NCI-H1092 treated with DMSO at 0.1 percent for 48 hours (cell line): ENCODE measurements at places on chromosomes 4 and X.

DNA sequence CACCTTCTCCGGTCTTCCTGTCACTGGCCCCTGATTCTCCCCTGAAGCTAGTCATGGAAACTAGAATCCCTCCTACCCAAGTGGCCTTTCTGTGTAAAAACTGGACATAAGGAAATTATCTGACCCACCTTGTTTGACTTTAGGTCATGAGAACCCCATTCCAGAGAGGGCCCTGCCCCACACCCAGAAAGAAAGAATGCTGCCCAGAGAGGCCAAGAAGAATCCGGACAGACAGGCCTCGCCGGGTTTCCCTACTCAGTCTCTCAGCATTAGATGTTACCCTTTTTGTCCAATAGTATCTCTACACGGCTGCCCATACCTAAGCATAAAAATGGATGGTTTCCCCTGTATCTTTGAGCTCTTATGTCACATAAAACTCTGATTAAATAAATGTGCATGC, 83.3 kb upstream of the HELT start:
- DNase-seq, result no peak

- no peak for DNase-seq
Observed at GRCh38 chr4:122341886-122342285, 36.9 kb upstream of the ADAD1 start.

DNA sequence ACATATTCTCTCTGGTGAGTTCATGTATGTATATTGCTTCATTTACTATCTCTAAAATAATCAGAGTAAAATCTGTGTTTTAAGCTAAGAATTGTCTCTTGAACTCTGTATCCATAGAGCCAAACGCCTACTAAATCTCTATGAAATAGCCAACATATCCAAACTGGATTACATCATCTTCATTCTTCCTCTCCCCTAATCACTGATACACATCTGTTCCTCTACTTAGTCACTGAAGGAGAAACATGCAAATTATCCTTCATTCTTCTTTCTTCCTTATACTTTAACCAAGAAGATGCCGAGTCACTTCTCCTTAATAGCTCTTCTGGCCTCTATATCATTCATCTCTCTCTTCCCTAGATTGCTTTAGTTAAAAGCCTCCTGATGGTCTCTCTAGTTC, 630.4 kb upstream of the FTHL17 start:
- DNase-seq, result no peak

GRCh38 chr4:81197864-81198524, 17.0 kb downstream of the PRKG2 start:
- peak; percentile 54 for DNase-seq

GRCh38 chr4:15990570-15991285, 27.8 kb upstream of the FGFBP2 start:
- no peak for DNase-seq

- no peak for DNase-seq
Observed at GRCh38 chrX:27680726-27681125, 90.6 kb downstream of the DCAF8L2 start.

GRCh38 chr4:40283968-40284367, 51.2 kb upstream of the CHRNA9 start:
- DNase-seq, result no peak

GRCh38 chr4:165740911-165741310, 132.1 kb upstream of the TLL1 start:
- DNase-seq, result no peak

DNA sequence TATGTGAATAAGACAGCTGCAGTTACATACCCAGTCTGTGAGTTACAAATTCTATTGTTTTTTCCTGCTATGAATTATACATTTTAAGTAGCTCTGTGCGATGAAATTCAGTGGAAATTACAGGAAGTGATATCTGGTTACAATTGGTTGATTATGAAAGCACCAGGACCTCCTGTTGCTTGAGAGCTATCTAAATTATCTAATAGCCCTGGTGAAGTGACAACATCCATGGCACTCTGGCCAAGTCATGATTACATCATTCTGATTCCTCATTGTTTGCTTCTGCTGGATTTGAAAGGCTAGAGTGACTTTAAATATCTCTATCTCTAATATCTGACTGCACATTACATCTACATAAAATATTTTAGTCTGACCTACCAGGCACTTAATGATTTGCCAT, 515.0 kb downstream of the CFAP47 start:
- no peak for DNase-seq

DNA sequence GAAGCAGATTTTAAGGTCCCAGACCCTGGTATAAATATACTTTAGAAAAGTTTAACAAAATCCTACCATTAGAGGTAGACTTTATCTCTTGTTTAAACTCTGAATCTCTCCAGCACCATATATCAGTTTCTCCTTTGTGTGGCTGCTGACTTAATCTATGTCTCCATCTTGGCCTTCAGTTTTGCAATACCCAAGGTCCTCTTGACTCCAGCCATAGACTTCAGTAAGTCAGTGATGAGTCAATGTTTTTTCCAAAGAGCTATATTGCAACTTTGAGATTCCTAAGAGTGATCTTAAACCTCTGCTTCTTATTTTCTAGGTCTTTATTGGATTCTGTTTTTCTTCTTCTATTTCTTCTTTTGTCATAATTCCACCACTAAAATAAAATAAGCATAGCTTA, 50.8 kb upstream of the ADGRL3 start:
- DNase-seq, result no peak

DNA sequence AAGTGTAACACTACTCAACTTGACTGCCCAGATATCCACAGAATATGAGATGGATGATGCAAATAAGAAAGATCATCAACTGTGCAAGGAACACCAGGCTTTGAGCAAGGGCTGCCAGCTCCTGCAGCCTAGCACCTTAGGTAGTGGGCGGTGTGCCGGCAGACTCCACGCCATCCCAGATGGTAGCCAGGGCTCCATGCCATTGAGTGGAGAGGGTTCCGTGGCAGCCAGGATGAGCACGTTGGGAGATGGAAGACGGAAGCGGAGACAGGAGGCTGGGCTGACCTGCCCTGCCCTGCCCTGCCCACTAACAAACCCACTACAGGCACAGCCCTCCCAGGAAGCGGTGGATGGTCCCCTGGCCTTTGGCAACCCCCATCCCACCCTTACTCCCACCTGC, 51.9 kb downstream of the TMPRSS11F start:
- DNase-seq, result no peak

GRCh38 chrX:68307769-68308168, 125.5 kb downstream of the OPHN1 start:
- no peak for DNase-seq

- no peak for DNase-seq
Observed at GRCh38 chr4:6307891-6308290, 38.2 kb downstream of the WFS1 start.

- DNase-seq, result no peak
Observed at GRCh38 chr4:24042094-24042493, 152.2 kb upstream of the PPARGC1A start.

GRCh38 chr4:112645541-112646329, 8.8 kb downstream of the LARP7 start:
- DNase-seq, result no peak

DNA sequence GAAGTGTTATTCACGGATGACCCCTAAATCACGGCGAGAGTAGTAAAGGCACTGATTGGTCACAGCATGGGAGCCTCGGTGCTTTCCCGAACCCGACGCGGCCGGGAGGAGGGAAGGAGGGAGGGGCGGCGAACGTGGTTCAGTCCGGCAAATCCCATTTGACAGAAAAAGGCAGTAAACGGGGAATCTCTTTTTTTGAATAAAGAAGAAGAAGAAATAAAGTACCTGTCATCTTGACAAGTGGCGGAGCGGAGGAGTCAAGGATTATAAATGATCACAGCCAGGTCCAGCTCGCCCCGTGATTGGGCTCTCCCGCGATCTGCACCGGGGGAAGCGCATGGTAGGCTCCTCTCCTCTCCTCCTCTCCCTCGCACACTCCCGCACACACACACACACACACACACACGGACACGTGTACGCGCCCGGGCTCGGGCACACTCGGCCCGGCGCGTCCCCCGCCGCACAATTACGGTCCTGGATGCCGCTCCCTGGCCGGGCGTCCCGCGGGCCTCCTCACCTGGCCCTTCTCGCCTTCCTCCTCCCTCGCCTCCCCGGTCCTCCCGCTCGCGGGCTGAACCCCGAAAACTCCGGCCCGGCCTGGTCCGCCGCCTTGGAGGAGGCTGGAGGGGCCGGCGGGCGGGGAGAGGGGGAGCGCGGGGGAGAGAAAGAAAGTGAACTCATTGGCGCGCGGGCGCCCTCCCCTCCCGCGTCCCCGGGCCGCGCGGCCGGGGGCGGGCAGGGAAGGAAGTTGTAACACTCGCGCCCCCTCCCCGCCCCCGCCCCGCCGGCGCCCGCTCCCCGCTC, 99.2 kb upstream of the TENM3 start:
- DNase-seq, result peak; percentile 93

DNA sequence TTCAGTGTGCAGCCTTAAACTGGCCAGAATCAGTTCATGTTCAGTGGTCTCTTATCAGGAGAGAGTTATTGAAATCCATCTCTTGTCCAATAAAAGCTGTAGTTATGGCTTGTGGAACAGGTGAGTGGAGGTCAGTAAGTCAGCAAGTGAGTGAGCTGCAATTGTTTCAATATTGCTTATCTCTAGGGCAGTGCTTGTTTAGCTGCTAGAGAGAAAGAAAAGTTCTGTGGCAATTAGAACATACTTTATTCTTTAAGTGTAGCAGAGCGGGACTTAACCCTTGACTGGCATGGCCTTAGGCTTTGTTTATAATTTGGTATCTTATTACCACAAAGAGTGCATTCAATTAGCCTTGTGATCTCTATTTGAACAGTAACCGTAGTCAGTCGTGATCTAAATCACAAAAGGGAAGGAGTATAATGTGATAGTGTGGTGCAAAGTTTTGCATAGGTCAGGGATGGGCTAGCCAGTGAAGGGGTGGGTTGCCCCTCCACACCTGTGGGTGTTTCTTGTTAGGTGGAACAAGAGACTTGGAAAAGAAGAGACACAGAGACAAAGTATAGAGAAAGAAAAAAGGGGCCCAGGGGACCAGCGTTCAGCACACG, 6.9 kb upstream of the ETDC start:
- DNase-seq, result no peak

DNA sequence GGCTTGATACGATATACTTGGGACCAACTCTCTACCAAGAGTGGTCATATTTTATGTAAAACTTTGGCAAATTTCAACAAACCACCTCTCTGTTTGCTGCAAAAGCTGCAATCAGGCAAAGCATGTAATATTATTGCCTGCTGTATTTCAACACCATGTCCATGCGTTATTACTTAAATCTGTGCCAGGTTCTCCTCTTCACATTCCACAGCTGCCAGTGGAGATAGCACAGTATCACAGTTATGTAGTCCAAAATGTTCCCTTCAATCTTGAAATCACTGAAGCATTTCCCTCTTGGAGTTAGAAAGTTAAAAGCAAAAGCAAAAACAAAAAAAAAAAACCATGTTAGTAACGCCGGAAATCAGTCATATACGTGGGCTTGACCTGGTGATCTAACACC, 396.7 kb upstream of the MAGEC2 start:
- no peak for DNase-seq

DNA sequence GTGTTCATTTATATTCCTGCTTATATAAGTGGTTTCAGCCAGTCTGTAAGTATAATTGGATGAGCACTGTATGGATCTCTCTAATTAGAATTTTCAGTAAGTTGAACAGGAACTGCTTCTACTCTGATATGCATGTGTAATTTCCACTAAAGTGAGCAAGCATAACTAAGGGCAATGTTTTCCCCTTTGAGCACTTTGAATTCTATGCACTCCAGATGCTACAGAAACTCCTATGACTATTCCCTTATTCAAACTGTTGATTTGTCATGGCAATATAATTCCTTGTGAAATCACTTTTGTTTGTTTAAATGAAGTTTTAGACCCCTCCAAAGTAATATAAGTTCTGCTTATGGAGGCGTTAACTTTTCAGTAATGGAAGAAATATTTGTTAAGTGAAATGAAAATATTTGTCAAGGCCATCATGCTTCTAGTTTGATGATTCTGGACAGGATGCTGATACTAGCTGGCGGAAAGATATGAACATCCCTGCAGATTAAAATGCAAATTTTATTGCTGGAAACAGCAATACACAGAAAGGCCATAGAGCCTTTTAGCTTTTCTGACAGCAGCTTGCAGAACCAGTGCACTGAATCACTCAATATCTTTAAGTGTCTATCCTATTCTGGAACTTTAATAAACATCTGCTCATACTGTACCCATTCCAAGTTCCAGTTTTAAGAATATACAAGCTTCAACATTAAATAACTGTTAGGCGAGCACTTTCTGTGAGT, 1460.8 kb downstream of the RAPGEF2 start:
- DNase-seq, result no peak

DNA sequence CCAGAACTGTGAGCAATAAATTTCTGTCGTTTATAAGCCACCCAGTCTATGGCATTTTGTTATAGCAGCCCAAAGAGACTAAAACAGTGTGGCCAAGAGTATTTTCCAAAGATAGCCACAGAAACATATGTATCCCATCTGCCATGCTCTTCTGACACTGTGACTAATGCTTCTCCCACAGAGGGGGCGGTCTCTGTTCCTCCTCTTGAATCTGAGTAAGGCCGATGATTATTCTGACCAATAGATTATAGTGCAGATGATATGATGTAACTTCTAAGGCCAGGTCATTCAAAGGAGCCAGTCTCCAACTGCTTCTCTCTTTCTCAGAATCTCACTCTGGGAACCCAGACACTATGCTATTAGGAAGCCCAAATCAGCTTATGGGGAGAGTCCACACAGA, 570.7 kb downstream of the BCOR start:
- DNase-seq, result no peak

DNA sequence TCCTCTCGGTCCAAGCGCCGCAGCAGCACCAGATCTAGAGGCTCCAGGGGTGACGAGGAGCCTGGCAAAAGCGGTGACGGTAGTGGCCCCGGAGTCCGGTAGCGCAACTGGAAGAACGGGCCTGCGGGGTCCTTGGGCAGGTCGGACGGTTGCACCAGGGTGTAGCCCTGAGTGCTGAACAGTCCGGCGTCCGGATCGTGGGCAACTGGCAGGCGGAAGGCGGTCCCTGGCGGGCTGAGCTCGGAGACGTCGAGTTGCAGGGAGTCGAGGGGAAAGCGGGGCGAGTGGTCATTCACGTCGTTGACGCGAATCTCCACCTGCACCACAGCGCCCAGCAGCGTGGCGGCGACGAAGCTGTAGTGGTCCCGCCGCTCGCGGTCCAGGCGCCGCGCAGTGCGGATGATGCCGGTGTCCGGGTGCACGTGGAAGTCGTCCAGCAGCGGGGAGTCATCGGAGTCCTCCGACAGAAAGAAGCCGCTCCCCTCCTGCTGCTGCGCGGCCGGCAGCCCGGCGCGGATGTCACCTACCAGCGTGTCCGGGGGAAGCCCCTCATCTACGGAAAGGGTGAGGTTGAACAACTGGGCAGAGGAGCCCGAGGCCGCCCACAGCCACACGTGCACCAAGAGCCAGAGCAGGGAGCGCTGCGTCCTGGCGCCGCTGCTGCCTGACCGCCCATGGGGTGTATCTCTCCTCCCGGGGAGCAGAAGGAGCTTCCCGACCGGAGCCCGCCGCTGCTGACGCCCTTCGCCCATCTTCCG, 837 bp downstream of the DCHS2 start:
- DNase-seq, result no peak

- DNase-seq, result no peak
Observed at GRCh38 chr4:81884986-81885385, 413.3 kb upstream of the RASGEF1B start.

- no peak for DNase-seq
Observed at GRCh38 chr4:10003666-10004065, 17.6 kb downstream of the SLC2A9 start.
